ENCODE measurements at places on chromosomes 5 and 9. TPM values are rescaled to one million over a fixed set of nuclear protein-coding genes. Genes with fewer than 3 reads are reported as not detected.

The BTNL3 gene
- total RNA-seq = not detected

The CDKN2B-AS1 gene
- total RNA-seq = not detected

The SLC25A48 gene
- not detected for total RNA-seq

The NOL6 gene
- 16.6 TPM for total RNA-seq

The GRIN3A gene
- total RNA-seq = not detected

The CSF1R gene
- not detected for total RNA-seq

The FAM221B gene
- not detected for total RNA-seq

The KIF20A gene
- 129 TPM for total RNA-seq

The EPB41L4B gene
- 3.1 TPM for total RNA-seq

The CCDC192 gene
- not detected for total RNA-seq

The CCL19 gene
- total RNA-seq = not detected

The SLC34A1 gene
- not detected for total RNA-seq

The LIFR gene
- total RNA-seq = 9.2 TPM

The SLC25A2 gene
- not detected for total RNA-seq

The SLC28A3 gene
- not detected for total RNA-seq

The DRD1 gene
- not detected for total RNA-seq

The SHISAL2B gene
- total RNA-seq = not detected

The CCDC183 gene
- not detected for total RNA-seq

The FLT4 gene
- 0.10 TPM for total RNA-seq

The ARRDC3 gene
- 70.6 TPM for total RNA-seq

Data from MG63 (cell line).